Cardiac fibroblast (primary cell): ENCODE measurements at places on chromosomes 4 and X.

GRCh38 chr4:26622913-26623312, 39.0 kb downstream of the TBC1D19 start:
- peak; percentile 4 for DNase-seq

GRCh38 chrX:55801811-55802210, 84.3 kb downstream of the RRAGB start:
- no peak for DNase-seq

DNA sequence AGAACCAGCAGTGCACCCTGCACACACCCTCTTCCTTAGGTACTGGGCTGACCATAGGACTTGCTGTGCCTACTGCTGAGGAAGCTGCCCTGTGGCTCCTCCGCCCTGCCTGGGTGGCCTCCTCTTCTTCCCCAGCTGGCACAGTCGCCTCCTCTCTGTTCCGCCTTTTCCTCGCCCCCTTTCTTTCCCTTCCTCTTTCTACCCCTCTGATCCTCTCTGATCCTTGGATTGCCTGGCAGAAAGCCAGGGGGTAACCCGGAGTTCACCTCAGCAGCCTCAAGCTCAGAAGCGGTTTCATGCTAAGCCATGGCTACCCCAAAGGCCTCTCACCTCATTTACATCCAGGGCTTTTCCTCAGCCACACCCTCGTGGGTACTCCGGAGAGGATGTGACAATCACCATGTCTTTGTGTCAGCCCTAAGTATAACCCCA, 136.2 kb downstream of the SMIM20 start:
- no peak for DNase-seq

- peak; percentile 18 for DNase-seq
Measured at GRCh38 chrX:24426340-24426913, 38.7 kb upstream of the PDK3 start.

DNA sequence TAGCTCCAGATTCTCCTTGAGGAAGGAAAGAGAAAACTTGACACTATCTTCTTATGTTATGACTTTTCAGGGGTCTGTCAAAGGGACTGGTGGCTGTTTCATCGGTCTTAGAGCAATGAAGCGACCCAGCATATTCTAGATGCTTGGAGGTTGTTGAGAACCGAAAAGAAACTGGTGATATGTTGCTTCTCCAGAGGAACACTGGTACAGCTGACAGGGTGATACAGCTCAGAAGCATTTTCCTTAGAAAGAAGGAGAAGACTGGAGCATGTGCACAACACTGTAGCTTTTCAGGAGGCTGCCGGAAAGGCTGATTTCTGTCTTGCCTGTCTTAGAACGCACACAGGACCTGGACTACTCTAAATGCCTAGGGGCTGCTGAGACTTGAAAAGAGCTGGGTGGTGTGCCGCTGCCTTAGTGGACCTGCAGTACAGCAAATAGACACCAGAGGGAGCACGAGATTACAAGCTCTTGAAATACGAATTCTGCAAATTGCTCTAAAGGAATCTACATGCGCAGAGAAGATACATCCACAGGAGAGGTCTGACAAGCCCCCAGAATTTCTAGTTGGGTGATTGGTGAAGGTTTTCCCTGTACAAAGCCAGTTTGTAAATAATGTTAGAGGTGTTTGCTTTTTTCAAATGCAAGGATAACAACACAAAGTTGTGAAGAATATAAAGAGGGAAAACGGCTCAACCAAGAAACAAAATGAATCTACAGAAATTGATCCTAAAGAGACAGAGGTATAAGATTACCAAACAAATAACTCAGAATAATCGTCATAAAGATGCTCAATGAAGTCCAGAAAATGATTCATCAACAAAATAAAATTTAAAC, 223.1 kb upstream of the DMD start:
- DNase-seq, result peak; percentile 60

DNA sequence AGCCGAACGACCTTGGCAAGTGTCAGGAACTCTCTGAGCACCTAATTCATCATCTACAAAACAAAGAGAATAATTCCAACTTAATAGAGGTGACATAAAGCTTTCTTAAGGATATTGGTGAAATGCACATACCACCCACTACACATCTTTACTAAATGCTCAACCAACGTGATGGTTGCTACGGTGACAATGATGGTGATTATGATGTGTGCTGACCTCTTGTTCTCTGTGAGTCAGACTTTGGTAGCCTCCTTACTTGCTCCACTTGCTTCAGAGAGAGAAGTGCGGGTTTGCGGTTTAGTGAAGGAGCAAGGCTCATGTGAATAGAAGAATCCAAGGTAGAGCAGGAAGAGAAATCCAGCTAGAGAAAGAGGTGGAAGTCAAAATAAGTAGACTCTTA, 52.8 kb upstream of the CLNK start:
- DNase-seq, result no peak

DNA sequence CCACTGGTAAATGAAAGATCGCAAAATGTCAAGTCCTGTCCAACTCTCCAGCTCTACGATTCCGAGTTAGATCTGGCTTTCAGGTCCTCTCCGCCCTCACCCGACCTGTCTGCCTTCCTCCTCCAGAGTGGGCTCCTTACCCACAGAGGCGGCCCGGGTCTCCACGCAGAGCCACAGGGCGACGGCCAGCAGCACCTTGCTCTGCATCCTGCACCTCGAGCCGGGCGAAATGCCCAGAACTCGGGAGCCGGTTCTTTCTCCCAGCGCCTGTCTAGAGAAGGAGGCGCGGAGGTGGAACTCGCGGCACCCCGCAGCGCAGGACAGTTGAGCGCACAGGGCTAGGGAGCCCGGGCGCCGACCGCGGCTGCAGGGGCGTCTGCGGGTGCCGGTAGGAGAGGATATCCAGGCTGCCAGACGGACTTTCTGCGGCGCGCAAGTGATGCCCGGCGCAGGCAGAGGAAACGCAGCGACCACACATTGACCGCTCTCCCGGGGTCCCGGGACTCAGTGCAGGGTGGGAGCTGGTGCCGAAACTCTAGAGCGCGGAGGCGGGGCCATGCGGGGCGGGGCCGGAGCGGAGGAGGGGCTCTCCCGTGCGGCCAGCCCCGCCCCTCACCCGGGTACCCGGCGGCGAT, at the start of gene KDR:
TSS of gene KDR (minus strand) at position 509 of the 635 bp plus-strand sequence. CDS start at position 207, 302 bp downstream.
- peak; percentile 60 for DNase-seq

DNA sequence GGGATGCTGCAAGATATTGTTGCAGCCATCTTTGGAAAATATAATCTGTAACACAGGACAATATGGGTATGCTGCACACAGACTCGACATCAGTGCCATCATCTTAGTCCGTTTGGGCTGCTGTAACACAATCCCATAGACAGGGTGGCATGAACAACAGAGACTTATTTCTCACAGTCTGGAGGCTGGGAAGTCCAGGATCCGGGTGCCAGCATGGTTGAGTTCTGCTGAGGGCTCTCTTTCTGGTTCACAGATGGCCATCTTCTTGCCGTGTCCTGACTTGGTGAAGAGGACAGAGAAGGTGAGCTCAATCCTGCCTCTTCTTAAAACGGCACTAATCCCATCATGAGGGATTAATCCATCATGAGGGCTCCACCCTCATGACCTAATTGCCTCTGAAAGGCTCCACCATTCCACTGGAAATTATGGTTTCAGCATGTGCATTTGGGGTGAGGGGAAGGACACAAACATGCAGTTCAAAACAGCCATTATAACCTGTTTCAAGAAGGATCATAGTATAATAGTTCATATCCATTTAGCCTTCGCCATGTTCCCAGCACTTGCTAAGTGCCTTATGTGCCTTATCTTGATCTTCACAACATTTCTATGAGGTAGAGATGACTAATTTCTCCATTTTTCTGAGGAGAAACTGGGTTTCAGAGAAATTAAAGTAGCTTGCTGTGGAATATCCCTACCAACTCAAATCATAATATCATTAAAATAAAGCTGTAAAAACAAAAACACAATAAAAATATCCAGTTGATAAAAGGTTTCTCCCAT, 27.9 kb upstream of the SPP1 start:
- DNase-seq, result no peak
